Activated CD8-positive, alpha-beta memory T cell treated with anti-CD3 and anti-CD28 coated beads for 24 hours (primary cell): ENCODE measurements at places on chromosomes 7 and 10.

- no peak for DNase-seq
Measured at GRCh38 chr7:73827567-73828106, 3.2 kb upstream of the CLDN4 start.

DNA sequence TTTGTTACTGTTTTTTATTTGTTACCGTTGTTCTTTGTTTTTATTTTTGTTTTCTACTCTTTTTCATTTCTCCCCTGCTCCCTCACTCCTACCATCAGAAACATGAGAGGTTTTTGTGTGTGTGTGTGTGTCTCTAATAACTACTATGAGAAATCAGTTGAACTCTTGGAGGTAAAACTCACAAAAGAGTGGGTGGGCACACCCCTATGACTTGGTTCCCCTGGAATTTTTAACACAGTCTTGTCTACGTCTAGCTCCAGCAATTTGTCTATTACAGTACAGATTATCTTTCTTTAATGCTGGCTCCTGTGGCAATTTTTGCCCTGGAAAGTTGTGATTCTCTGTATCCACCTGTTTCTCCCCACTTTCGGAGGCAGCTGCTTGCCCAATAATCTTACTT is 56.2 kb downstream of the AOAH start:
- no peak for DNase-seq

- no peak for DNase-seq
Measured at GRCh38 chr10:120749856-120750566, 101.2 kb upstream of the WDR11 start.

DNA sequence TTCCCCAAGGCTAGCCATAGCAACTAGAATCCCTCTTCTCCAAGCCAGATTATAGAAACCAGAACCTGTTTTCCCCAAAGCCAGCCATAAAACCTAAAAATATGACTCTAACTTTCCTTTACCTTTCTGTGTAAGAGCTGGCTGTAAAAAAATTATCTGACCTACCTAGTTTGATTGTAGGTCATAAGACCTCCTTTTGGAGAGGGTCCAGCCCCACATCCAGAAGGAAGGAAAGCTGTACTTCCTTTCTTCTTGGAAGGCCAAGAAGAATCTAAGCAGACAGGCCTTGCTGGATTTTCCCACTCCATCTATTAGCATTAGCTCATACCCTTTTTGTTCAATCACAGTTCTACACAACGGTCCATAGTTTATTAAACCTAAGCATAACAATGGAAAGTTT is 1006.3 kb downstream of the SORCS3 start:
- no peak for DNase-seq

DNA sequence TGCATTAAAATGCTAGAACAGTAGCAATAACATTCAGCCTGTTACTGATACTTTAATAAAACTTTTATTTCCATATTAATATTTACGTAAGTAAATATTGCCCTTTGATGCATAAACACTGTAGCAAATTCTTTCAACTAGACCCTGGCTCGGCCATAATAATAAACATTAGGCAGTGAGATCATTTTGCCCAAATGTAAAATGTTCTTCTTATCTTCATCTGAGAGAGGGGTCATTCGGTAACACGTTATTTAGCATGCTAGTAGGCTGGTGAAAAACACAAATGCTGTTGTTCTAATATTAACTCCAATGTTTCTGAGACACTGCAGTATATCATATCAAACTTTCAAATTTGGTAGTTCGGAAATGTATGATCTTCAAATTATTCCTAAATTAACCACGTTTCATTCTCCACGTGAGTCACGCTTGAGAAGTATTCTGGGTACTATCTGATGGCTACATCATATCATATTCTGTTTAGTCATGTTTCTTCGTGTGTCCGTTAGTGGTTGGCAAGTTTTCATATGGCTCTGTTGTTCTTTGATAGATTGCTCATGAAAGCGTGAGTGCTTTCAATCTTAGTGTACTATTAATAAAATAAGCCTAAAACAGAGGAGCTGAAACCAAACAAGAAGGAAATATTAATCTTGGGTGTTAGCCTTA is 145.8 kb downstream of the NSUN6 start:
- no peak for DNase-seq

GRCh38 chr10:97069576-97070362 is 116.0 kb downstream of the SLIT1 start:
- no peak for DNase-seq

- DNase-seq, result no peak
Measured at GRCh38 chr10:18659819-18660535, 746 bp downstream of the ARL5B start.

DNA sequence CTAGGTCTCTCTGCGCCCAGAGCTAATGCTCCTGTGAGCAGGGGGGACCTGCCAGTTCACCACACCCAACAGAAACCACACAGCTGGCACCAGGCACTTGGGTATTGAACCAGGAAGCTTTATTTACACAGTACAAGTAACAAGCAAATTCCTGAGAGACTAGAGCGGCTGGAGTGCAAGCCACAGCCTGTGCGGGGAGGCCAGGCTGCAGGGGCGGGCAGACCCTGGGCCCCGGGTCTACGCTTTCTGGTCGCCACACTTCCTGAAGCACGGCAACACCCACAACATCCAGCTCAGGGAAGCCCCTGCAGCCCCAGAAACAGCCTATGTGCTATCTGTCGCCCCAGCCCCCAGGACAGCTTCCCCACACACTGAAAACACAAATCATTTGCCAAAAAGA is 125.0 kb downstream of the FAM53B start:
- DNase-seq, result no peak

DNA sequence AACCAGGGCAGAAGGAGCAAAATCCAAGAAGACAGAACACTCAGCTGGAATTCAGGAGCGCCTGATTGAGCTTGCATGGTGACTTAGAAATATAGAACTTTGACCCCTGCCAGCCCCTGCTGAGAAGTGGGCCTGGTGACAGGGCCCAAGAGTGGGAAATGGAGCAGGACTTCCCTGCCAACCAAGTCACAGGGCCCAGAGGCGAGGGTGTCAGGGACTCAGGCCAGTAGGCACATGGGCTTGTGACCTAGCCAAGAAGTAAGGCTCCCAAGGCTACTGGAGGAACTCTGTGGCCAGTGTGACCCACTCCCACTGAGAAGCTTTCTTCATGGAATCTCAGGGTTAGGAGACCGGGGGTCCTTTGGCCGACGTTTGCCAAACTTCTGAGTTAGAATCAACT is 31.9 kb downstream of the LRRC20 start:
- DNase-seq, result no peak

GRCh38 chr7:11533229-11533820 is 298.7 kb downstream of the THSD7A start:
- no peak for DNase-seq

DNA sequence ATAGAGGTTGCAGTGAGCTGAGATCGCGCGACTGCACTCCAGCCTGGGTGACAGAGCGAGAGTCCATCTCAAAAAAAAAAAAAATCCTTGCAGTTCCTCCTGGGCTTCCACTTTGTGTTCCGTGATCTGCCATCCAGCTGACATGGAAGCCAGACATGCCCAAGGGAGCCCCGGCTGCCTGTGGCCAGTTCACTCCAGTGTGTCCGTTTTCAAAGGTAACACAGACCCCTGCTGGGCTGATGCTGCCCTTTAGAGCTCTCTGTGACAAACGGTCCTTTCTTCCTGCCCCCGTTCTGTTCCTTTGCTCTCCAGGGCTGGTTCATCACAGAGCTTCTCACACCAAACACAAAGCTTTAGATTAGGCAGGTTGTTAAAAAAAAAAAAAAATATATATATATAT is 130.8 kb downstream of the CUL2 start:
- no peak for DNase-seq

DNA sequence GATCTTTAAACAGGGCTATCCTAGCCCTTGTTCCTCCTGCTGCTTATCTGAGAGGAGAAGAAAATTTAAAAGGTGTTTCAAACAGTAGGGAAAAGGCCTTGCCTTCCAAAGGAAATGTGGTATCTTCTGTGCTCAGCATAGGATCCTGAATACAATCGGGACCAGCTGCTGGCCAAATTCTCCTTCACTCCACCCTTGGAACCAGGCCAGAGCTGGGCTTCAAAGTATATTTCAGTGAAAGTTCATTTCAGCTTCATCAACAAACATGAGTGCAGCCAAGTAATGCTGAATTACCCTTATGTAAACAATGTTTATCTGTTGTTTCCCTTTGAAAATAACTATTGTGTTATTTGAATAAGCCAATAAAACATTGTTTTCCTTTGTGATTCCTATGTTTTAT is 146.5 kb upstream of the MEOX2 start:
- DNase-seq, result no peak

GRCh38 chr7:151856516-151856915 is 20.4 kb downstream of the PRKAG2 start:
- DNase-seq, result no peak

- DNase-seq, result no peak
Measured at GRCh38 chr10:75079436-75080083, 31.9 kb upstream of the SAMD8 start.

GRCh38 chr7:64802699-64803098 is 8.5 kb downstream of the ZNF138 start:
- DNase-seq, result no peak

DNA sequence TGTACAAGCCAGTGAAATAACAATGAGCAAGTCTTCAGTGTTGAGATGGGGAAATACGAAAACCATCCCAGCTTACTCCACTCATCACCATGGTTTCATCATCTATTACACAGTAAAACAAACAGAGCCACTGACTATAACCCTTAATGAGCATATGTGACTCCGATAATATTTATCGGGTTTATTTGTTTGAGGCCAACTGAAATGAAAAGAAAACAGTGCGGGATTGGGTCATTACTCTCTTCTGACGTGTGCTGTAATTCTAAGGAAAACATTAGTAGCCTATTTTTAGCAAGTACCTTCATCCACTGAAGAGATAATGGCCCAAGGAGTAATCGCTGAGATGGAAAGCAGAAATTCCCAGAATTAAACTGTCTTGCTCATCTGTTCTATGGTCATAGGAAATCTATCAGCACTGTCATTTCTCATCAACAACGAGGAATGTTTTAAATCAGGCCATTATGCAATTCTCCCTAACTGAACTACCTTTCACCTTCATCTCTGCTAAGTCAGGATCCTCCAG is 716.5 kb downstream of the INHBA start:
- DNase-seq, result no peak

DNA sequence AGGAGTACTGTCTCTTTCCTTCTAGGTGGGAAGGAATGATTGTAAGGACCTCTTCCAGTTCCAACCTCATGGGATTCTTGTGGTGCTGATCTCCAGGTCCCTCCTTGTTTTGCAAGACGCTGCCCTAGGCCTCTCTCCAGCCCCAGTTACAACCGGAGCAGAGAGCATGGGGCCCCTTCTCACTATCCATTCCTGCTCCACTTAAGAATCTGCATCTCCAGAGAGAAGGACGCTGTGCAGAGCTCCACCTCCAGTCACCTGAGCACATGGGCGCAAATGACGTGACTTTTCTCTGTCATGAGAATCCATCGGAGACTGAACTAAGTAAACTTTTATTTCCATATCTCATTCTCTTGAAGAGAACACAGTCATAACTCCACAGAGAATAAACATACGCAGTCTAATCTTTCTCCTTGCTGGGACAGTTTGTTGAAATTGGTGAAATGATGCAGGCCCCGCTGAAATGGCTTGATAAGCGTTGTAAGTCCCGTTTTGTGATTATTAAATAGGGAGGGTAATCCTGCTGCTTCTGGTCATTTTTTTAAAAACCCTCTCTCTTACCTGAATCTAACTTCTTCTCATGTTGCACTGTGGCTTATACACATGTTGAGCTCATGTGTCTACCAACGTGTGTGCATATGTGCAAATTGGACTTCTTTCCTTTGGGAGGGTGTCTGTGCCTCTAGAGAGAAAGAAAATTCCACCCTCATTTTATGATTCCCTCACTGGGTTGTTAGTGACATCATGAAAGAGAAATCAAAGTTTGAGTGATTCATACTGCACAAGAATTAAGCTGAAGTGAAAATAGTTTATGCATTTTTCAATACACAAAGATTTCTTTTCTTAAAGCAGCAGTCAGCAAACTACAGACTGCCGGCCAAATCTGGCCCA is 133.2 kb upstream of the TBX20 start:
- DNase-seq, result no peak

DNA sequence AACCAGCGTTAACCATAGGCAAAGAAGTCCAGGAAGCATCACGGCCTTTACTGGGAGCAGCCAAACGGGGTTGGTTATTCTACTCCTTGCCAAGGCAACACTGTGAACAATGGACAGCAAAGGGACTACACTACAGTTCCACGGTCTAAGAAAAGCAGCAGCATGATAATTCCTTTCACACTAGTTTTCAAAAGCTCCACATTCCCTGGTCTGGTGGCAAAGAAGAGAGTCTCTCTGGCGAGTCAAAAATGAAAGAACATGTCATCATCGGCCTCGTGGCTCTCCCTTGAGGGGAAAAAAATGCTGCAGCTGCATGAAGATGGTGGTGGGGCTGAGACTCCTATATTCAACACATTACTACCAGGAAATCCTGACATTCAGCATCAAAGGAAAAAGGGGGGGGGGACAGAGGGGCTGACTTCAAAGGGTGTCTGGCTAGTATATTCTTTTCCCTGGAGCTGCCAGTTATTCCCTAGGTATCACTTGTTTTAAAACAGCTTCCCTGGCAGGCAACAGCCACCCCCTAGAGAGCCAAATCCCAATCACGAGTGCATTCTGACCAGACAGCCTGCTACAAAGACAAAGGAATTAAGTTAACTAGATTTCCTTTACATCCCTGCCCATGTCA is 49.1 kb downstream of the SLC37A3 start:
- DNase-seq, result no peak

DNA sequence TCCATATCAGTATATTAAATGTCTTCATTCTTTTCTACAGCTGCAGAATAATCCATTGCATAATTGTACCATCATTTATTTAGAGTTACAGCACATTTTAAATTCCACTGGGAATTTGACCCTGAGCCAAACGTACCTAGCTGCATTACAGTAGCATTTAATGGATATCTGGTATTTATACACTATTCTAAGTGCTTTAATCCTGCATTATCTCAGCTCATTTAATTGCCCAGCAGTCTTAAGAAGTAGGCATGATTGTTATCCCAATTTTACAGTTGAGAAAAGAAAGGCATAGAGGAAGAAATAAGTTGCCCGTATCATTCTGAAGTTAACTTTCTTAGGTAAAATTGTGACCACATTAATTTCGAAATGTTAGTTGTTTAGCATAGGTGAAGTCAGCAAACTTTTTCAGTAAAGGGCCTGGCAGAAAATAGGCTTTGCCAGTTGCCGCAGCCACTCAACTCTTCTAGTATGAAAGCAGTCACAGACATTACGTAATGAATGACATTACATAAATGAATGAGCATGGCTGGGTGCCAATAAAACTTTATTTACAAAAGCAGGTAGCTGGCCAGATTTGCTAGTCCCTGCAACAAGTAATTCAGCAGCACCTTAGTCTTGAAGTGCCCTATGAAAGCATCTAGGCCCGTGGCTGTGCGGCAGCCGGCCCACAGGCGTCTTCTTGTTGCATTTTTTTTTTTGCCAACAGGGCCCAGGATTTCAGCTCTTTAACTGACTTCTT is 30.0 kb downstream of the GUSB start:
- no peak for DNase-seq

GRCh38 chr10:75593692-75594556 is 162.5 kb downstream of the LRMDA start:
- DNase-seq, result no peak

DNA sequence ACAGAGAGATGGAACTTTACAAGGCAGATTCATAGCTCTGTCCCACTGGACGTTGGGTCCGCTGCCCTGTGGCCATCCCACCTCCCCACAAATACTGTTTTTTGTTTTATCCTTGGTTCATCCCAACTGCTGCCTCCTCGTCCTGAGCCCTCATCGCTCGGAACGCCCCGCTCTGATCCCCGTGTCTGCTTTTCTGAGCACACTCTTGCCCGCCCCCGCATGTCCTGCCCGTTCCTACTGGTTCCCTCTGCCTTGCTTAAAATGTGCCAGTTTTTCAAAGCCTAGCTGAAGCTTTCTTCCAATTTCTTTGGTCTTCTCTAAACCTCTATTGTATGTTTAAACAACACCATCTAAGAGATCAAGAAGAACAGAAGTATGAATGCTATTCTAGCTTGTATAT is 19.4 kb downstream of the RNF32 start:
- DNase-seq, result no peak
